ENCODE measurements at places on chromosomes 16 and 17. TPM values are rescaled to one million over a fixed set of nuclear protein-coding genes. Genes with fewer than 3 reads are reported as not detected.

TP53TG3E gene
- not detected for total RNA-seq

ATP6V0A1 gene
- 18.1 TPM for total RNA-seq

TMEM88 gene
- total RNA-seq = 26.7 TPM

NOTUM gene
- under 0.01 TPM for total RNA-seq

TBC1D3D gene
- 0.09 TPM for total RNA-seq

BEAN1 gene
- 0.43 TPM for total RNA-seq
